Neuronal stem cell (in vitro differentiated cells): ENCODE measurements at places on chromosomes 11 and 22.

DNA sequence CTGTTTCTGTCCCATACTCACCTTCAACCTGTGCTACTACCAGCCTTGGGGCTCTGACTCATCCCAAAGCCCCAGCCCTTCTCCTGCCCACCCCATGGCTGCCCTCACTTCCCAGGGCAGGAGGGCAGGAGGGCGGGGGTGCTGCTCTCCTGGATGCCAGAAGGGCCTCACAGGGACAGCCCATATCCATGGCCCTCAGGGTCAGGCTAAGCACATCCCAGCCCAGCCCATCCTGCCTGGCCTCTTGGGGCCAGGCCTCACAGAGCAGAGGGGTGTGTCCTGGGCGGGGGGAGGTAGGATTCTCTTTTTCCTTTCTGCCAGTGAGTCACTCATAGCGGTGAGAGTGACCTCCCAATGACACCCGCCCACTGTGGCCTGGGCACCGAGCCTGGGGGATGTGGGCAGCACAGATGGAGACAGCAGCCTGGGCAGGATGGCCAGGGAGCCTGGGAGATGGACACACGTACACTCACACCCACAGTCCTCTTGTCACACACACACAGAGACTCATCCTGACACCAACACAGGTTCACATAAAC lies 2.4 kb downstream of the LTBP3 start:
- no peak for DNase-seq

GRCh38 chr22:30305906-30306626 lies 16.8 kb upstream of the CASTOR1 start:
- no peak for DNase-seq

DNA sequence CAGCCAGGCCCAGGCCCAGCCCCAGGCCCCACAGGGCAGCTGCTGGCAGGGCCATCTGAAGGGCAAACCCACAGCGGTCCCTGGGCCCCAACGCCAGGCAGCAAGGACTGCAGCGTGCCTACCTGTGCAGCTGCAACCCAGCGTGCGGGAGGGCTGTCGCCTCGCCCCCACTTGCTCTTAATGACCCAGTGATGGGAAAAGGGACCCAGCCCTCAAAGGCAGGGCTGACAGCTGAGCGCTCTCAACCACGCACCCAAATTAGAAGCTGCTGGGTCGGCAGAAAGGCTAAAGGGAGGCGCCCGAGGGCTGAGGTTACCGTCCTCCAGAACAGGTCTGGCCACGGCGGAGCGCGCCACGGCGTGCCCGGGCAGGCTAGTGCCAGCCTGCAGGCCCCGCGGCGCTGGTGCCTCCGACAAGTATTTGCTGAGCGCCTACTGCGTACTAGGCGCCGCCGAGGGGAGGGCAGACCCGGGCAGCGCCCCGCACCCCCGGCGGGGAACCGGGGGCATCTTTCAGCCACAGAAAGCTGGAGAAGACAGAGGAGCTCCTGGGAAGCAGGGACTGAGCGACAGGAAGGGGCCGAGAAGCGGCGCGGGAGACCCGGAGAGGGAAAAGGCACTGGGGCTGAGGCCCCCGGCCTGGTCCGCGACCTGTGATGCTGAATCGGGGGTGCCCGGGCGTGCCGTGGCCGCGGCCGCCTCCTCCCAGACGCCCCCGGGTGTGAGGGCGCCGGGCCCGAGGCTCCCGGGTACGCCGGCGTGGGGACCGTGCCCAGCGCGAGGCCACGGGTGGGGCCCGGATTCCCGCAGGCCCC lies 773 bp downstream of the HRAS start:
- no peak for DNase-seq

DNA sequence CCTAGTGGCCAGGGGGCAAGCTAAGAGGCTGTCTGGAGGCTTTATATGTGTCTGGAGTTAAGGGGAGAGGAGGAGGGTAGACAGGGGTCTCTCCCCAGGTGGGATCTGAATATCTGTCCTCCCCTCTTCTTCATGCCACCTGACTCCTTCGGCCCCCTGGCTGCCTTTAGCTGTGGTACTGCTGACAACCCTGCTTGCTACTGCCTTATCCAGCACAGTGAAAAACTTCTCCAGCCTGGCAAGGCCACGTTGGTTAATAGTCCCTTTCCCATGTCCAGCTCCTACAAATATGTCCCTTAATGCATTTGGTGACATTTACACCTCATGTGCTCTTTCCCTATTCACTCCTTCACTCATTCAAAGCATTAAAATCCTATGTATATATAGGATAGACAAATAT lies 42.4 kb upstream of the NNMT start:
- DNase-seq, result no peak

DNA sequence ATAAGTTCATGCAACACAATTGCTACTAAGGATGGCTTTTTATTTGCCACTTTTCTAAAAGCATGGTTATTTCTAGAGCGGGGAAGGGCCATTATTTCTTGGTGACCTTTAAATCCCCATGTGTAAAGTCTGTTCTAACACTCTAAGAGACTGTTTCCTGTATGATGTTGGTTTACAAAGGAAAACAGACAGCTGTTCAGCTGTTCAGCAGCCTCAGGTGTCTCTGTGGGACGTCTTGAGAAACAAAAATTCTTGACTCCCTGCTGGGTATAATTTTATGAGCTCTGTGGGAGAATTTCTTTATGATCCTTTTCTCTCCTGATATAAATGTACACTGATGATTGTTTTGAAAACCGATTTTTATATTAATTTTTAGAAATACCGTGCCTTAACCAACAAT lies 13.9 kb downstream of the MUC15 start:
- no peak for DNase-seq

DNA sequence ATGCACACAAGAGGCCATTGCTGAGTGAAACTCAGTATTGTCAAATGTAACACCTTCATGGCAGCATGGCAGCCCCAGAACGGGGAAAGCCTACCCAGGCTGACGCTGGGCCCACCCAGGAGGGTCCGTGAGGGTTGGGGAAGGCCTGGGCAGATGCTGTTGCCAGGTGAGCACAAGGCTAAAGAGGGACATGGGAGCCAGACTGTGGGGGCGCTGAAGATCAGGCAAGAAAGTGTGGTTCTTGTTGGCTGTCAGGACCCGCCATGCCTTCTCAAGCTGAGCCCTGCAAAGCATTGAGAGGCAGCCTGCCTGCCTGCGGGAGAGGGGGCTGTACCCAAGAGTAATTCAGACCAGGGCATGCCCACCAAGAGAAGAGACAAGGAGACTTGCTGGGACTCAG lies 85.0 kb upstream of the PITPNB start:
- no peak for DNase-seq

- no peak for DNase-seq
These were observed 377.0 kb downstream of the ETS1 start for GRCh38 chr11:128210148-128210940.

DNA sequence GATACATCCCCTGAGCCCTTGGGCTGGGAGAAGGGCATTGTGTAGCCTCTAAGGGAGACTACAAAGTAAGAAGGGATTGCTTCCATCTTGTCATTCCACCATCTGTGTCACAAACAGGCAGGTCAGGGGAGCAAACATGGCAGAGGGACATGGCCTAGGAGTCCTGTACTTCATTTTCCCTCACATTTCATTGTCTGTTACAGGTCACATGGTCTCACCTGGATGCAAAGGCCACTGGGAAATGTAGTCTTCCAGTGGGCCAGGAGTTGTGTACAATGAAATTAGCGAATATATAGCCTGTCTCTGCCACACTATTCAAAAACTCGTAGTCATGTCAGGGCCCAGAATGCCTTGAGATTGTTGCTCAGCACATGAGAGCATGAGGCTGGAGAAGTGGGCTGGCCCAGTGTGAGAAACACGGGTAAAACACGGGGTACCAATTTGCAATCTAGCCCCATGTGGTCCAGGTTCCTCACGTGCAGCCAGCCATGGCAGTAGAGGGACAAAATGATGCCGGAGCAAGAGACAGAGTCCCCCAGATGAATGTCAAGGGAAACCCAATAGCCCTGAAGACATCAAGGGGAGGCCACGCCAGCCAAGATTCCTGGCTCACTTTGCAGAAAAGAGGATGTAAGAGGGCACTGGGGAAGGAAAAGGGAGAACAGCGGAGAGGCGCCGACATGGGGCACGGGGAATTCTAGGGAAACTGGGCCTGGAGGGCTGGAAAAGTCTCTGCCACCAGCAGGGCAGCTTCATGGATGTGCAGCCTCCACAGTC lies 47.7 kb upstream of the EMID1 start:
- DNase-seq, result no peak

- no peak for DNase-seq
These were observed 44.2 kb upstream of the TH start for GRCh38 chr11:2215561-2216399.

DNA sequence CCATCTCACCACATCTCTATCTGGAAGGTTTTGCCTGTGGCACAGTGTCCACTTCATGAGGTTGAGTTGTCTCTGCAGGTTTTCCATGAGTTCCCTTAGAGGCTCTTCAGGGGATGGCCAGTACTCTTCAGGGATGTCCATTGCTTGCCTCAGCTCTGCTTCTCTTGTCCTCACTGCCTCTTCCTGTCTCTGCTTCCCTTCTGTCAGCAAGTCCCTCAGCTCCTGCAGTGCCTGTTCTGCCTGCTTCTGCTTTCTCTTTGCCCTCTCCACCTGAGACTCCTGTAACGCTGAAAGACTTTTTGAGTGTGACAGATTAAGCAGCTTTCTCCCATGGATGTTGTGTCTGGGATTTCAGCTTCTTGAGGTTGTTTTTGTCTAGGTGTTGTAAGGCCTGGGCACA lies 38.2 kb upstream of the MRPL17 start:
- DNase-seq, result no peak
